ENCODE measurements at places on chromosomes 11 and 22. TPM values are rescaled to one million over a fixed set of nuclear protein-coding genes. Genes with fewer than 3 reads are reported as not detected.

- H3K4me1 ChIP-seq: peaks cover 17% of the 10 kb centered on the region
- DNase-seq: no peak
- peaks cover 5% of the 10 kb centered on the region for H3K27me3 ChIP-seq
- H3K27ac ChIP-seq: no peak overlapping the region
- peaks cover 2% of the 10 kb centered on the region for H3K36me3 ChIP-seq
Observed at GRCh38 chr11:1783725-1784529, 20.2 kb upstream of the CTSD start.

Gene HTR3B
- total RNA-seq: 0.26 TPM

Gene KRTAP5-1
- not detected for total RNA-seq

- no peak for DNase-seq
- peaks cover 6% of the 10 kb centered on the region for H3K4me1 ChIP-seq
- no peaks in the 10 kb centered on the region for H3K36me3 ChIP-seq
- peaks cover 3% of the 10 kb centered on the region for H3K27me3 ChIP-seq
- no peak overlapping the region for H3K4me3 ChIP-seq
- no peak overlapping the region for H3K27ac ChIP-seq
Observed at GRCh38 chr11:7077101-7077500, 11.7 kb upstream of the RBMXL2 start.

Gene CHRNA10
- total RNA-seq: 3.0 TPM

DNA sequence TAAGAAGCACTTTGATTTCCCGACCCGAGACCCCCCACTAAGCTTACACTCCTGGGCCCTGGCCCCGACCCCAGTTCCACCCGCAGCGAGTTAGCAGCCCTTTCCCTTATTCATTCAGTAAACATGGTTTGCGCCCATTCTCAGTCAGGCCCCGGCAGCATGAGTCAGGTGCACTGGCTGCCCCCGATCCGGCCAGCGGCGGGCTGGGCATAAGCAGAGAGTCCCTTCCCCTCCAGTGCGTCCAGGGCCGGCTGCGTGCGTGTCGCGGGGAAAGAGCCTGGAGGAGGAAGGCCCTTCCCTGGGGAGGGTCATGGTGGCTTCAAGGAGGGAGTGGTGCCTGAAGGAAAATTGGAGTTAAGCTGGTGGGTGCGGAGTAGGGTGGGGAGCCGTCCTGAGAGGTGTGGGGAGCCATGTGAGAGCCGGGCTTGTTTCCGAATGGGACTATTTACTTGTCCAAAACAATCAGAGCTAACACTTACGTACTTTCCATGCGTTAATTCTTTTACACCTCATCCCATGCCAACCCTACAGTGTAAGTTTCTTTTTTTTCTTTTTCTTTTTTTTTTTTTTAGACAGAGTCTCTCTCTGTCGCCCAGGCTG is 657 bp downstream of the IGHMBP2 start:
- peaks cover 30% of the 10 kb centered on the region for H3K4me1 ChIP-seq
- no peaks in the 10 kb centered on the region for H3K27me3 ChIP-seq
- H3K36me3 ChIP-seq: peaks cover 2% of the 10 kb centered on the region

Gene APOL5
- not detected for total RNA-seq

Gene GLYATL1
- total RNA-seq: 2.7 TPM

DNA sequence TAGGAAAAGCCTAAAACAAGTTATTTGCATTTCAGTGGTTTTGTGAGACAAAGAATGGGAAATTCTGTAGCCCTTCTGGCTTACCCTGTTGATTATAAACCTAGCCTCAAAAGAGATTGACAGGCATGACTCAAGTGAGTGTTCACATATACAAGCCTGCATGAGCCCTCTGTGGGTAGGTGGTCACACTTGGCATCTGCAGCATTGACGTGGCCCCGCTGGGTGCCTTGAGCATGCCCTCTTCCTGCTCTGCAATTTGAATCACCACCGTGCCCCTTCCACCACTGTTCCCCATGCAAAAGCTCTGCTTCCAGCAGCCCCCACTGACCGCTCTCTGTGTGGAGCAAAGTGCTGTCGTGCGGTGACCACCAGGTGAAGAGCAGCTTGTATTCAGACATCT is 21.0 kb upstream of the ADSL start:
- H3K4me1 ChIP-seq: peaks cover 54% of the 10 kb centered on the region
- no peak for DNase-seq
- peaks cover 15% of the 10 kb centered on the region for H3K36me3 ChIP-seq
- no peaks in the 10 kb centered on the region for H3K27me3 ChIP-seq
- H3K4me3 ChIP-seq: no peak overlapping the region

Gene OR10A2
- not detected for total RNA-seq

Gene TTLL1
- 19.1 TPM for total RNA-seq

Gene DPAGT1
- total RNA-seq: 49.5 TPM

Gene LSP1
- not detected for total RNA-seq

Gene KIRREL3
- total RNA-seq: 0.64 TPM

Gene SYT12
- total RNA-seq: 0.44 TPM

GRCh38 chr11:18010121-18010670 is 2.7 kb downstream of the SERGEF start:
- DNase-seq: no peak
- no peaks in the 10 kb centered on the region for H3K36me3 ChIP-seq
- peaks cover 32% of the 10 kb centered on the region for H3K4me1 ChIP-seq
- no peak overlapping the region for H3K27ac ChIP-seq

GRCh38 chr11:104819603-104820002 is 78.7 kb downstream of the CASP12 start:
- DNase-seq: no peak
- H3K4me3 ChIP-seq: no peak overlapping the region
- no peak overlapping the region for H3K27ac ChIP-seq

Gene MMP27
- not detected for total RNA-seq

DNA sequence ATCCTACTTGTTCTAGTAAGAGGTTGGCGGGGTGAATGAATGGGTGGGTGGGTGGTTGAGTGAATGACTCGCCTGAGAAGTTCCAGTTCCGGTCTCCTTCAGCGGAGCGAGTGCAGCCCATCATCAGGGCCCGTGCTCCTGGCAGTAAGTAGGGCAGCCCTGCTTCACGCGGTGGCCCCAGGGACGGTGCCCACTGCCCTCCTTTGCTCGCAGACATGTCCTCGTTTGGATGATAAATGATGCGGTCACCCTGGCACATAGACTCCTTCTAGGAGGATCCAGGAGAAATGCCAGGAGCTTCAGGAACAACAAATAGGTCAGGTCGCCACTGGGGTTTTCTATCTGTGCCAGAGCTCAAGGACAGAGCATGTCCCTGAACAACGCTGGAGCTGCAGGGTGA is 370.8 kb downstream of the CTTN start:
- no peak overlapping the region for H3K27ac ChIP-seq
- H3K36me3 ChIP-seq: peaks cover 2% of the 10 kb centered on the region
- no peaks in the 10 kb centered on the region for H3K27me3 ChIP-seq
- no peak for DNase-seq
- no peak overlapping the region for H3K4me3 ChIP-seq
- H3K4me1 ChIP-seq: no peaks in the 10 kb centered on the region

- DNase-seq: no peak
- peaks cover 9% of the 10 kb centered on the region for H3K27me3 ChIP-seq
- H3K27ac ChIP-seq: peak overlapping the region; percentile 75
- no peaks in the 10 kb centered on the region for H3K36me3 ChIP-seq
- H3K4me1 ChIP-seq: peaks cover 50% of the 10 kb centered on the region
Observed at GRCh38 chr11:119375337-119376196, 5.9 kb downstream of the USP2 start.

DNA sequence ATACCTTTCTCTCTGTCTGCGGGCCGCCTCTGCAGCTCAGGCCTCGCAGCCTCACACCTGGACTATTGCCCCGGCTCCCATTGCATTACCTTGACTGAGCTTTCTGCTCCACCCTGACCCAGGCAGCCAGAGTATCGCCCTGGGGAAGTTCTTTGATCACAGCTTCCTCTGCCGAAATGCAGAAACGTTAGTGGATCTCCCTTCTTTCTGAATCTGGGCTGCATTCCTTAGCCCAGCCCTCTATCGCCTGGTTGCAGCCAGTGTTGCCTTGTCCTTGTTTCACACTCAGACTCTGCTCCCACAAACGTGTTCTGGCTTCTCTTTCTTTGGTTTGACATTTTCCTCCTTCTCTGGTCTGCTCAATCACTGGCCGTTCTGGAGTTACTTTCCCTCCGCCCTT is 195.7 kb downstream of the ADAMTS15 start:
- no peaks in the 10 kb centered on the region for H3K36me3 ChIP-seq
- DNase-seq: no peak

DNA sequence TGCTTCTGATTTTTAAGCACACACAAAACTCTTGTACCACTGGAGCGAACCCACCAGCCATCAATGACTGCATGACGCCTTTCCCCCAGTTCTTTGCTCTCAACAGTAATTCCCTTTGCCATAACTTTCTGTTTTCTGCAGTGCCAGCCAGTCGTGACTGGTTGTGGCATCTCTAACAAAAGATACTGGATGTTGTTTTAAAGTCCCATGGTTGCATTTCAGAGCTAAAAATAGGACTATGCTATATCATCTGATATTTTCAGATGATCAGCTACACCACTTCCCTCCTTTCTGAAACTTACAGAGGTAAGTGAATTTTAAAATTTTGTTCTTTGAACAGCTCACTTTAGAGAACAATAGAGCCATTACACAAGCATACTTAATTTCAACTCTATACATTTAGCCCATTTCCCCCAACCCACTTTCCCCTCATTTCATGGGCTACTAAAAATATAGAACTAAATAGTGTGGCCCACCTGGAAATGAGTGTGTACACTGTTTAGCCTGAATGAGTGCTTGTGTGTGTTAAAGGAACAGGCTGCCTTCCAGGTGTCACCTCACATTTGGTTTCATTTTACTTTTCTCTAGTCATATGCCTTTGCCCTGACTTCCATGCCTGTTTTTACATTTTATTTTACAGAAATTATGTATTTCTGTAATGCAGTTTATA is 136.9 kb upstream of the ZC3H12C start:
- no peak overlapping the region for H3K27ac ChIP-seq
- no peaks in the 10 kb centered on the region for H3K27me3 ChIP-seq
- no peaks in the 10 kb centered on the region for H3K36me3 ChIP-seq
- peaks cover 18% of the 10 kb centered on the region for H3K4me1 ChIP-seq
- DNase-seq: no peak

DNA sequence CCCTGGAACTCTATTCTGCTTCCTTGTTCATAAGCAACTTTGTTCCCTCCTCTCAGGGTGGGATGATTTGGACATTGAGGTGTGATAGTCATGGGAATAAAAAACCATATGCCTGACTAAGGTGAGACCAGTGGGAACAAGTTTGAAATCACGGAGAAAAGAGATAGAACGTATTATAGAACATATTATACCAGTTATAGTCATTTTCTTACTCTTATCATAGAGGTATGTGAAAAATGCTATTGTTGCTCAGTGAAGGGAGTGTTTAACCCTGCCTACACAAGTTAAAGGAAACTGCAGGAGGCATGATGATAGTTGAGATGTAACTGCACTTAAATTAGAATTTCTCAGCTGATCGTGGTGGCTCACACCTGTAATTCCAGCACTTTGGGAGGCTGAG is 15.5 kb downstream of the OR6Q1 start:
- H3K4me1 ChIP-seq: no peaks in the 10 kb centered on the region
- no peaks in the 10 kb centered on the region for H3K36me3 ChIP-seq
- peaks cover 10% of the 10 kb centered on the region for H3K27me3 ChIP-seq
- H3K4me3 ChIP-seq: no peak overlapping the region
- DNase-seq: no peak

DNA sequence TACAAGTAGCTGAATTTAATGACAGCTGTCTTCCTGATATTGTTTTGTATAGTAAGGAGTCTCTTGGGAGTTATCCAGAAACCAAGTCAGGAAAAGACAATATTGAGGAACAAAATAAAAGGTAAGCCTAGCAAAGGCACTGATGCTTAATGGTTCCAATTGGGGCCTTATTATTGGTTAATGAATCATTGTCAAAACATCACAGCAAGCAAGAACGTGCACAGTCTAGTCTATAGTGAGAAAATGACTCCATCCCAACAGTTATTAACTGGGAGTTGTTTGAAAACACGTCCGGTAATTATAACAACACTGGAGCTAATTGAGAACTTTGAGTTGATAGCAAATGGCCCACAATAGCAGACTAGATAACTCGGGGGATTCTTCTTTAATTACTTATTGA is 17.7 kb downstream of the BSX start:
- peaks cover 75% of the 10 kb centered on the region for H3K27me3 ChIP-seq
- no peak for DNase-seq
- H3K27ac ChIP-seq: no peak overlapping the region

DNA sequence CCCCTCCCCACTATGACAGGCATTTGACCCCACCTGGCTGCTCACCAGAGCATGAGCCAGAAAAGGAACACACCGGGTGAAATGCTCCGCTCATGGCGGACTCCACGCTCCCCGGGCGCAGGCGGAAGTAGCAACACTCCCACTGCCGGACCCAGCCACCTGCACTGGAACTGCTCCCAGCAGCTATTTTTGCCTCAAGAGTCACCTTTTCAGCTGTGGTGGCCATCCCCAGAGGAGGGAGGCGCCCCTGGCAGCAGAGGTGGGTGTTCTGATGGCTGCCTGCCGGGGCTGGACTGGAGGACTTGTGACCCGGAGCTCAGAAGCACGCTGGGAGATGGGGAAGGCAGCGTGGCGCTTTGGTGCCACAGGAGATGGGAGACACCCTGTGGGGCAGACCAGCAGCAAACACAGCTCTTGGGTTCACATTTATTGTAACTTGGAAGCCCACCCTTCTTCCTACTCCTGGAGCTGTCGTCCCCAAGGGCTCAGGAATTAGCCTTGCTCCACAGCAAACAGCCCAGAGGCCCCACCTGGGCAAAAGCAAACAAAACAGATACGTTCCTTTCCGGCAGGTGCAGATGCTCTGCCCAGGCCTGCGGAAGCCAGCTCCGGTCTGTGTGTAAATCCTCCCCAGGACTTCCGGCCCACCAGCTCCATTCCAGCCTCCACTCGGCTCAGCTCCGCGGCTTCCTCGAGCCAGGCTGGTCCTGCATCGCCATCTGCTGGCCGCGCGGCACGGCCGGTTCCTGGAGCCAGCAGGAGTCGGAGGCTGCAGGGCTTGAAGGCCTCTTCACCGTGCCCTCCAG is 3.7 kb downstream of the RPS19BP1 start:
- DNase-seq: peak; percentile 89
- peaks cover 29% of the 10 kb centered on the region for H3K27me3 ChIP-seq
- peak overlapping the region; percentile 19 for H3K27ac ChIP-seq
- peaks cover 20% of the 10 kb centered on the region for H3K36me3 ChIP-seq
- peak overlapping the region; percentile 98 for H3K4me3 ChIP-seq
- H3K4me1 ChIP-seq: peaks cover 75% of the 10 kb centered on the region

DNA sequence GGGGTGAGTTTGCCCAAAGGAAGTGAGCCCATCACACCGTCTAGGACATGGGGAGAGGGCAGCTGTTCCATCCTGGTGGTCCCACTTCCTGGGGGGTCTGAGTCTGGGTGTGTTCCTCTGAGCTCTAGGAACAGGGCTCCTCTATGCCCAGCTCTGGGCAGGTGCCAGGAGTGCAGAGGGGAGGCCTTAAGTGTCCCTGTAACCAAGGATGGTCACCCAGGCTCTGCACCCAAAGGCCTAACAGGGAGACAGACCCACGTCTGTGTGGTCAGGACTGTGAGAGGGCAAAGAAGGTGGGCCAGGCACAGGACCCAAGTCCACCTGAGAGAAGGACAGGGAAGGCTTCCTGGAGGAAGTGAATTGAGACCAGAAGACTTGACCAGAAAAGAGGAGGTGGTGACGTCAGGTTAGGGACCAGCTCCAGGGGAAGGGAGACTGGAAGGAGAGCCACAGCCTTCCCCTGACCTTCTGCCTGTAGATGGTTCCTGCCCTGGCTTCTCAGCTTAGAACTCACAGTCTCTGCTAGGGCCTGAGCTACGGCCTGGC is 11.3 kb upstream of the TCF20 start:
- peaks cover 53% of the 10 kb centered on the region for H3K27me3 ChIP-seq
- peaks cover 26% of the 10 kb centered on the region for H3K4me1 ChIP-seq
- H3K27ac ChIP-seq: no peak overlapping the region
- peak overlapping the region; percentile 44 for H3K4me3 ChIP-seq
- DNase-seq: no peak

GRCh38 chr11:69320756-69321741 is 27.1 kb downstream of the MYEOV start:
- no peaks in the 10 kb centered on the region for H3K4me1 ChIP-seq
- DNase-seq: no peak
- H3K36me3 ChIP-seq: no peaks in the 10 kb centered on the region
- H3K27ac ChIP-seq: peak overlapping the region; percentile 67
- no peak overlapping the region for H3K4me3 ChIP-seq
